ENCODE measurements at places on chromosomes 7 and 10.

GRCh38 chr10:23111517-23112286, 16.3 kb downstream of the MSRB2 start:
- DNase-seq, result no peak

DNA sequence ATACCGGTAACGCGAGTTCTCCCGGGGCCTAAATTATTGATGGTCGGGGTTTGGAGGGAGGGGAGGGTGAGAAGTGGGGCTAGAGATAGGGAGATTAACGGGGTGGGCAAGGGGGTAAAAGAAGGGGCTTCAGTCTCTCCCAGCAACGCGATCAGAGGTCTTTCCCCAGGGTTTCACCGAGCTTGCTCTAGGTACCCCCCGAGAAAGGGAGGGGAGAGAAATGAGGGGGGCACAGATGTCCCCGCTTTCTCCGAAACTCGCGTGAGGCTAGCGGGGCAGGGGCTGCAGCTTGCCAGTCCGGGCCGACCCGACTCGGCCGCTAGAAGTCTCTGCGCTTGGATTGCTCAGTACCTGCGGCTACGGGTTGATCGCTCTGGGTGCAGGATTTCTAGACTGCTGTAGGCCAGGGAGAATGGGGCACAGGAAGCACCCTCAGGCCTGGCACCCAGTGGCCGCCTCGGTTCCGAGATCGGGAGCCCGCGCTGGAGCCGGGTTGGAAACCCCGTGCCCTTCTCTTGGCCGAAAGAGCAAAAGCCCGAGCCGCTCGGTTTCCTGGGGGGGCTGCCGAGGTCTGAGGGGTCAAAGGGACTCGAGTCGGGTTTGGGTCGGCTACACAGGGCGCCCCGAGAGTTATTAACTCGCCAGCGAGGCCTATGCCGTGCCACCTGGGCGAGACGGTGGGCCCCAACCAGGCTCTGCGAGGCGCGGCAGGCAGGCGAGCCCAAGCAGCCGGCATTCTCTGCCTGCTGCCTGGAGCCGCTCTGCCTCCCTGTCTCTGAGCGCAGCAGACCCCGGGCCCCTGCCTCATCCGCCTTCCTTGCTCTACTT, 3.1 kb downstream of the PAX2 start:
- DNase-seq, result no peak

- no peak for DNase-seq
Measured at GRCh38 chr7:137331378-137331777, 12.2 kb downstream of the PTN start.

DNA sequence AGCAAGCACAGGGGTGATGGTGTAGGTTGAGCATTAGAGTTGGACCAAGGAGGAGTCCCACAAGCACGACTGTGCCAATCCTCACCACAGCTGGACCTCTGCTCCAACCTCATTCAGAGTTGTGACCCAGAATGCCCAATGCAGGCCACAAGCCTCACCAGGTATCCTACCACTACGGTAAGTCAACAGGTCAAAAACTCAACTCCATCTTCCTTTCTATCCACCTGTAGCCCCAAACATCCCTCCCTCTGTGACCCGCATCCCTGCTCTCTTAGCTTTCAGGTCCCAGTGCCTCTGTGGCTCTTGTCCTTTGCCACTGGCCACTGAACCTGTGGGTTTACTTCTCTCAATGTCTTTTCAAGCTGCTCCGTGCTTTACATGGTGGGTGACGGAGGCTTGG, 112.8 kb downstream of the PIP4K2A start:
- no peak for DNase-seq

DNA sequence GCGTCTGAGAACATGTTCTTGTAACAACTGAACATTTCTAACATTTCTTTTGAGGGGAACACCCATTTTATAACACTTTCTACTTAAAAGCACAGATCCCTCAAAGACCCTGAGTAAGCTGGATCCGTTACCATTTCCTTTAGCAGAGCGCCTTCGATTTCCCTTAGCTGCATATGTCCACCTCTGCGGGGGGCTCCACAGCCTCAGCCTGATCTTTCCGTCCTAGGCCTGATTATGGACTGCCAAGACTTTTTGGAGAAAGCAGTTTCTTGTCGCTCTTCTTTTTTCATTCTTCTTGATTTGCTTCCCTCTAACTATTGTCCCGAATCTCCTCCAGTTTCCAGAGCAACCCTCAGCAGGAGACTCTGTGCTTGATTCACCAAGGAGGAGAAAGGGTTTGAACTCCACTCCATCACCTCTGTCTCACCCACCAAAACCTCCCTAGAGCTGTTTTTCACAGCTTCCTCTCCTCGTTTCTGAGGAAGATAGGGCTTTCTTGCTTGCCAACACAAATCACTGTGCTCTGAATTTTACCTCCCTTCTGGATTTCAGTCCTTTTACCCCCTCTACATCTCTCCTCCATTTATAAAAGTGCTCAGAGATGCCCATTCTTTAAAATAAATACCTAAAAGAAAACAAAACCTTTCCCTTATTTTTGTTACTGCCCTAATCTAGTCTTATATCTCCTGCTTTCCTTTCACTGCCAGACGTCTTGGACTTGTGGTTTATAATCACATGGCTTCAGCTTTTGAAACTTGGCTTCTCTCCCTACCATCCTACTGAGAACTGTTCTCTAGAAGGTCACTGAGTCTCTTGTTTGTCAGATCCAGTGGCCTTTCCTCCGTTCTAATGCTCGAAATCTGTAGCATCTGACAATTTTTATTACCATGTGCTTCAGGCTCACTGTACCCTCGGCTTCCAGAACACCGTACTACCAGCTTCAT, 30.5 kb upstream of the ZRANB1 start:
- DNase-seq, result no peak

GRCh38 chr10:50397312-50398140, 146.2 kb upstream of the ASAH2 start:
- no peak for DNase-seq

GRCh38 chr10:132961787-132962622, 19.6 kb upstream of the CFAP46 start:
- DNase-seq, result peak; percentile 39

DNA sequence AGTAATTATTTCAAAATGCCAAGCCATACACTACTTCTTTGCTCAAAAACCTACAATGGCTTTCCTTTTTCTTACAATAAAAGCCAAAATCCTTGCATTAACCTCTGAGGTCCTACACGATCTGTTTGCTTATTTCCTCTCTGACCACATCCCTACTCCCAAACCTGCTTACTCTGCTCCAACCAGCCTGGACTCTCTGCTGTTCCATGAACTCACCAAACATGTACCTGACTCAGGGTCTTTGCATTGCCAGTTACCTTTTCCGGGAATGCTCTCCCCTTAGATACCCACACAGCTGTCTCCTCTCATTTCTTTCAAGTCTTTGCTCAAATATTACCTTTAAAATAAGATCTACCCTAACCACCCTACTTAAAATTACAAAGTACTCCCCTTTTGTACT, 2.3 kb downstream of the ABCB4 start:
- DNase-seq, result no peak

All from activated naive CD4-positive, alpha-beta T cell (primary cell).